ENCODE measurements at places on chromosomes 11 and 22.

GRCh38 chr11:103108933-103109817 is at the start of gene DYNC2H1:
Gene DYNC2H1 (plus strand): TSS chr11:103109426. CDS start chr11:103109575, 149 bp downstream.
- peak; percentile 88 for DNase-seq

DNA sequence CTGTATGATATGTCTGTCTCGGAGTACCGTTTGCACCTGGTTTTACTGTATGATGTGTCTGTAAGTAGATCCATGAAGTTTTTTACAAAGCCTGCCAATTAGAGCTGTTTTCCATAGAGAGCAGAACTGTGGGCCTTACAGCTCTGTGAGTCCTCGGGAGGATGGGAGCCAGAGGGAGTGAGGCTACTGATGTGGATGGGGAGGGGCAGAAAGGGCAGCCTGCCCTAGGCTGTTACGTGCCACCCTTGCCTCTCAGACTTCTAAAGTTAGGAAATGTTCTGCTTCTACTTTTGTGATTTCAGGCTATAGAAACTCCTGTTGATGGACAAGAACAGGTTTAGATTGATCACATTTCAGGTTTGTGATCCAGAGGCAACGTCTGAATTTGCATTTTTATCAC is 105.2 kb downstream of the PPP6R3 start:
- DNase-seq = no peak

GRCh38 chr22:31244046-31244942 is 32.2 kb downstream of the LIMK2 start:
- no peak for DNase-seq

DNA sequence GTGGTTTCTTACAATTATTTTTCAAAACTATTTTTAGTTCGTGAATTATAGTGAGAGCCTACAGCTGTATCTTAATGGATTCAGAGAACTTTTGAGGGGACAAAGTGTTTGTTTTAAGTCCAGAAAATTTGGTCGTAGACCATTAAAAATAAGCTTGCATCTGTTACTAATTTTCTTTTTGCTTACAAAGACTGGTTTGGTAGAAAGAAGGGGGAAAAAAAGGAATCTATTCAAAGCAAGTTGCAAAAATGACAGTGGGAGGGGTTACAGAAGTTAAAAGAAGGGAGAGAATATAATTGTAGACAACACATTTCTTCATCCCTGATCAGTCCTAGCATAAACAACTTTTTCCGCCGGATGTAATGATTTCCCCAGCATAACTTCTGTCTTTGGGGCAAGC is 72.1 kb downstream of the AMOTL1 start:
- DNase-seq = no peak

DNA sequence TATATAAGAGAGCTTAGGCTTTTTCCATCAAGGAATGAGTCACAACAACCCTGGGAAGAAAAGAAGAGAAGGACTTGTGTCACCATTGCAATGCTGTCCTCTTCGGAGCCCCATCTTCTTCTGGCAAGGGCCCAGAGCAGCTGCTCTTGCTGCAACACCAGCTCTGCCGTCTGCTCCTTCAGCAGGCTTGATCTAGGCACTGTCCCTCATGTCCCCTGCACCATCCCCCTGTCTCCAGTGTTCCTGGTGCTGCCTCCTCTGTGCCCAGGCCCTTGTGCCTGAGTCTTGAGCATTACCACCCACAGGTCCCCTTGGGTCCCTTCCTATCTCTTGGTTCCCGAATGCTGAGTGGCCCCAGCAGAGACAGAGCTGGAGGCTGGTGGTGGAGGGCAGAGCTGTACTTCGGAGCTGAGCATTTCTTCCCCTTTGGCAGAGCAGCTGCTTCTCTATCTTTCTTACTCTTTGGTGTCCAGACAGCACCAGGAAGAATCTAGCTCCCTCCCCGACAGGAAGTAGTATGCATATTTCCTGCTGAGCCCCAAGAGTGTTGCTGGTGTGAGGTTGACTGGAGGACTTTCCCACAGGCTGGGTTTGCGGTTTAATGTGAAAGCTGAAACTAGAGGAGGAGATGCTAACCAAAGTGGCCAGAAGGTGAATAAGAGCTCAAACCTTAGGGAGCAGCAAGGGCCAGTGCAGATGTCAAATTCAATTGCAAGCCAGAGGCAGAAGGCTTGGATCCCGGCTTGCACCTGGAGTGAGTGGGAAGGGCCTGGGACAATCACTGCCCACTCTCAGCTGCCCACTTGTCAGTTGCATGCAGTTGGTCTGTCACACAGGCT is 27.8 kb downstream of the WEE1 start:
- peak; percentile 75 for DNase-seq

DNA sequence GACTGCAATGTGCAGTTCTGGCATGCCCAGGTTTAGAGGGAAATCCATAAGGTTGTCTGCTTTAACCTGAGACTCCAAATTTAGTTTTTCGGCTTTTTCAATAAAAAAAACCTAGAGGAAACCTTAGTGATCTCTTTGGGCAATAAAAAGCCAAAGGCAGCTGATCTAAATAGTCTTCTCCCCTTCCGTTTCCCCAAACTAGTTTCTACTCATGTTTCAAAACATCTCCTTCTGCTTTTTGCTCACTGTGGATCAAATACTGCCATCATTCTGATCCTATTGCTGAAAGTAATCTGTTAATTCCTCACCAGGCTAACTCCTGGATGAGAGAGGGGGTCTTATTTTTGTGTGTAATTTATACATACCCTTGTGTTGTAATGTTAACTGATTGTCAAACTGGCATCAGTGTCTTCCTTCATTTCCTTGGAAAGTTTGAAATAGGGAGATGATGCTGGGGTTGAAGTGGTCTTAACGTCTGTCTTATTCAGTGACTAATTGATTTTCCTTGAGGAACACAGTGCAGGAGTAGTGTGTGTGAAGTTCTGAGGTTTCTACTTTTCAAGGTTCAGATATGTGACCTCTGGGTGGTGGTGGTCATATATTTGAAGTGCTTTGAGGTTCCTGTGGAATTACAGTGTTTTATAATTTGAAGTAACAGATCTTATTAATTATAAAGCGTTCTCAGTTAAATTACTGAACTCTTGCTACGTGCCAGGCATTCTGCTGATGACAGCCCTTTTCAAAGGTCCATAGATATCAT is 55.0 kb downstream of the ARHGAP42 start:
- DNase-seq = no peak

DNA sequence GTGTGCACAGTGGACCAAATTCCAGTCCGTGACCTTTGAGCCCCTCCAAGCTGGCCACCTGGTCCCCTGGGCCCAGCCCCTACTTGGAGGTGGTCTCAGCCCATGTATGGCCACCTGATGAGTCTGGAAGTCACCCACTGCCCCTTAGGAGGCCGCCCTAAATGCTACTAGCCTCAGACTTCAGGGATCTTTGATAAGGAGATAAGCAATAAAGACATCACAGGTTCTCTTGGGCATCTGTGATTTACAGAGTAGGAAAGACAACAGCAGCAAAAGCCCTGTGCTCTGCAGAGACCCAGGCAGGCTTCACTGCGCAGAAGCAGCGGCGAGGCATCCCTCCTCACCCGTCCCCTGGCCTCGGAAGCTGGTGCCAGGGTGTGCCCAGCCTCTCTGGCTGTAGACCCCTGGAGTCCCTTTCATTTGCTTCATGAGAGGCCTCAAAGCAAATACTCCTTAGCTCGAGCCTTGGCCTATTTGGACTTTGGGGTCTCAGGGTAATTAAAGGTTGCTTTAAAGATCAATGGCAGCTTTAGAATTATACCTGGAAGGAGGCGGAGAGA is 360.1 kb downstream of the TBC1D22A start:
- DNase-seq = no peak

- DNase-seq = no peak
Measured at GRCh38 chr22:28075358-28075981, 156.4 kb upstream of the PITPNB start.

DNA sequence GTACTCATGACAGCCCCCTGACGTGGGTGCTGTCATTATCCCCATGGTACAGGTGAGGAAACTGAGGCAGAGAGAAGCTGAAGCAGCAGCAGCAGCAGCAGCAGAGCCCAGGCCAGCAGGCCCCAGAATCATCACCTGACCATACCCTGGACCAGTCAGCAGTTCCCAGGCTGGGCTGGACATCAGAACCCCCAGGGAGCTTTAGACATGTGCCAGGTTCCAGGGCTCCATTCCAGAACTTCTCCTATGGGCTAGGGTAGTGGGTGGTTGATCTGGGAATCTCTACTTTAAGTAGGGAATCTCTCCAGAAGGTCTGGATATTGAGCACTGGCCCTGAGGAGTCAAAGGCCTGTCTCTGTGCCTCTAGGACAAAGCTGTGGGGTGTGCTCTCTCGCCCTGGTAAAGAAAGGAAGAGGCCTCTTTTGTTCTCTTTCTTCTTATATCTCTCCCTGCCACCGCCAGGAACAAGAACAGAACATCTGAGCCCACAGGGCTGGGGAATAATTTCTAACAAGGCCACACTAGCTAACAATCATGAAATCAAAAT is 26.6 kb downstream of the MAFF start:
- DNase-seq = no peak

DNA sequence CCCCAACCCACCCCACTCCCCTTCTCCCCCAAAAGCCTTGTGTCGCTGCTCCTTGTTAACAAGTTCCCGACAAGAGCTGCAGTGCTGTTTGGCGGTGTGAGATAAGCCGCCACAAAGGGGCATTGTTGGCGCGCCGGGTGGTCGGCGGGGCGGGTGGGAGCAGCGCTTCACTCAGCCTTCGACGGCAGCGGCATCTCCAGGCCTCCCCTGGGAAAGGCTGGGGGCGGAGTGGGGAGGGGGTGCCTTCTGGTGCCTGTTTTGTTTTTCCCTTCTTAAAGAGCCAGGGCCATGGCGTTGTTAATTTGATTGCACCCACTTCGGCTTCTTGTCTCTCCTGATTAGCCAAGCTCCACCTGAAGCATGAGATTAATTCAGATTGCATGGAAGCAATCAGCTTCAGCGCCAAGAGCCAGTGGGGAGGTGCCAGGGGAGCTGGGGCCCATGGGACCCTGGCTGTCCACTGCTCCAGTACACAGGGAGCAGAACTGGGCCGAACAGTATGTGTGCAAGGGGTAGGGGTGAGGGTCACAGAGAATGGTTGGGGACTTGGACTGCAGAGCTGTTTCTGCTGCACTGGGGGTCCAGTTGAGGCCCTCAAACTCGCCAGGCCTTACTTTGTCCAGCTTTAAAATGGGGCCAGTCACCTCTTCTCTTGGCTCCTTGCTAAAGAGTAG is 165.1 kb downstream of the CEP164 start:
- DNase-seq = no peak

DNA sequence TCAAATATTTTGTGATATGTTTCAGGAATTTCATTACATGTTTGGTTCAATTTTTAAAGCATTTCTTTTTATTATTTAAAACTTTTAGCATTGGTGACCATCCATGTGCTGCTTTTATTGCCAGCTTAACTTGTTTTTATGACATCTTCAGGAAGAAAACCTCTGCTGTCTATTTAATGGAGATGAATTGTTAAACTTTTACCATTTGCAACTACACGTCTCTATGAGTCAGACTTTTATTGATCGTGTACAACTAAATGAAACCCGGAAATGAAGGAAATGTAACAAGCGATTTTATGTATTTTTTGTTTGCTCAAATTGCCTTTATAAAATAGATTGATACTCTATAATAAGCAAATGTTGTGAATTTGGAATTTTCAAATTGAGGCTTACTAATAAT is 113.0 kb downstream of the PTPRJ start:
- DNase-seq = no peak

Measured in CD4-positive, alpha-beta T cell treated with Interleukin-2 at 100 ng/mL for 4 hours (primary cell).